DND-41 (cell line): ENCODE measurements at places on chromosomes 11 and 22.

DNA sequence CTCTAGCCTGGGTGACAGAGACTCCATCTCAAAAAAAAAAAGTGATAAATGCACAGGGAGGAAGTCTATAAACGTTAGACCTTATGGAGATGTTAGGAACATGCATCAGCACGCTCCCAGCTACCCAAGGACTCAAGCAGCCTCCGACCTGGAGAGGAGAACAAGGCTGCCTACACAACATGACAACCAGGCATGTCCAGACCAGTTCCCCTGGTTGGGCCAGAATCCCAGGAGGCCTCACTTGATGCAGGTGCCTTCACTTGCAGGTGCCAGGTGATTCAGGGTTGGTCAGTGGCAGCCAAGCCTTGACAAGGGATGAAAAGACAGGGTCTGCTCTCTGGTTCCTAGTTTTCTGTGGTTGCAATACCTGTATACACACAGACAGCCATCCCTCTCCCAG lies 5.9 kb downstream of the RANGAP1 start:
- no peak for DNase-seq

- DNase-seq: peak; percentile 68
Observed at GRCh38 chr11:131674051-131674755, 303.8 kb downstream of the NTM start.

- DNase-seq: no peak
Observed at GRCh38 chr11:8586184-8586583, 7.8 kb downstream of the STK33 start.

DNA sequence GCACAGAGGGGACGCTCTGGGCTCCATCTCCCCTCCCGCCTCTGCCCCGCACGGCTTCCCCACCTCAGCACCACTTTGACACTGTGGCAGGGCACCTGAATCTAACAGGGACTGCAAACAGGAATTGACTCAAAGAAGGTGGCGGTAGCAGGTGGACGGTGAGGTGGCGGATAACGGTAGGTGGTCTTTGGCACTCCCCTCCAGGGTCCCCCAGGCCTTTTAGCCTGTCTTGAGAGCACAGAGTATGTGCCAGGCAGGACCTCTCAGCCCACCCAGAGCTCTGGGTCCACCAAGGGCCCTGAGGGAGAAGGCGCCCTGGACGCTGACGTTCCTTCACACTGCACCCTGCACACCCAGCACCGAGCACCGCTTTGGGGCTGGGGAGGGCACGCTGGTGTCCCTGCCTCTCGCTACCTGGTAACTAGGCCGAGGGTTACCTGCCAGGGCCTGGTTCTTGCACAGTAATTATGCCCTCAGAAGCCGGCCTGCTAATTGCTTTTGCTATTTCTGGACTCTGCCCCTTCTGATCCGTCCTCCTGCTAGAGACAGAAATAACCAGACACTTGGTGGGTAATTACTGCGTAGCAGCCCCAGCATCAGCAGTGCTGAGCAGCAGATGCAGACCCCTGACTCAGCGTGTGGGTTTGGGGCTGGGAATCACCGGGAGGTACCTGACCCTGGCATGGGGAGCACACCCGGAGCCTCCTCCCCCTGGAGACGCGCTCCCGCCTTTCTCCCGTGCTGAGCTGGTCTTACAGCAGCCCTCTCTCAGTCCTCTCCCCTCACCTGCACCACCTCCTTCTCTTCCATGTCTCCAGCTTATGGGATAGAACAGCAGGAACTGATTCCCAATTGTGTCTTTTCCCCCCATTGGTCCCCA lies 103.3 kb upstream of the B3GAT1 start:
- DNase-seq: no peak

DNA sequence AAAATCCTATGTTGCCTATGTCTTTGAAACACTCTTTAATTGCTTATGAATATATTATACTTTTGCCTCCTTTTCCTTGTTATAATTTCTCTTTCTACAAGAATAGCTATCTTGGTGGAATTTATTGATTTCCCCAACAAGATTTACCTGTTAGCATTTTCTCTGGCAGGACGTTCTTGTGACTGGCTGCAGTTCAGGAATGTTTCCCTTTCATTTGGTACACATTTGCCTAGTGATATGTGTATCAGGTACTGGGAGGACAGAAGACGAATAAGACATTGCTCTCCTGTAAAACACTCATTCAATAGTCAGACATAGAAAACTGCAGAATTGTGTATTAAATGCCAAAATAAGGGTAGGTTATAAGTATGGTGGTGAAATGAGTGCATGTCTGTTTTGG lies 279.9 kb downstream of the FAT3 start:
- no peak for DNase-seq
